ENCODE measurements at places on chromosomes 1 and 21. TPM values are rescaled to one million over a fixed set of nuclear protein-coding genes. Genes with fewer than 3 reads are reported as not detected.
A peak's percentile ranks its signal among the peaks of the same experiment; 100 is the strongest.

The NCSTN gene
- total RNA-seq = 106 TPM

DNA sequence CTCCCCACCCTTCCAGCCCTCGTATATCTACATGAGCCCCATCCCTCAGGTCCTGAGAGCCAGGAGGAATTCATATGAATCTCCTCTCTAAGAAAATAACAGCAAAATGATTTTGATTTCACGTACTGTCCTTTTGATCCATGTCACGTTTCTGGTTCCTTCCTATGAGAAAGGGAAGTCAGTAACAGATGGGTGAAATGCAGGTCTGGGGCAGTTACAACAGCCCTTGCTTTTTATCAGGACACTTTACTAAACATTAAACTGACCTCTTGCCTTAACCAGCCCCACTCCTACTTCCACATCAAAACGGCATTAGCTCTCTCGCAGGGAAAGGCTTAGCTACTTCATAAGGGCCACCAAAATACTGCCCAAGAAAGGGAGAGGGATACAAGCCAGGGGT lies 59.0 kb downstream of the SPATA46 start:
- no peak for DNase-seq
- peaks cover 5% of the 10 kb centered on the region for H3K4me1 ChIP-seq
- no peak overlapping the region for H3K4me3 ChIP-seq
- H3K27me3 ChIP-seq = no peaks in the 10 kb centered on the region
- H3K36me3 ChIP-seq = no peaks in the 10 kb centered on the region
- H3K27ac ChIP-seq = no peak overlapping the region

GRCh38 chr1:162003061-162003829 lies 20.4 kb downstream of the OLFML2B start:
- H3K27me3 ChIP-seq = peaks cover 22% of the 10 kb centered on the region
- H3K27ac ChIP-seq = no peak overlapping the region
- DNase-seq = no peak
- no peak overlapping the region for H3K4me3 ChIP-seq
- H3K4me1 ChIP-seq = peaks cover 12% of the 10 kb centered on the region

GRCh38 chr1:69913977-69914376 lies 291.4 kb downstream of the LRRC40 start:
- peak overlapping the region; percentile 31 for H3K27ac ChIP-seq
- no peaks in the 10 kb centered on the region for H3K27me3 ChIP-seq
- no peaks in the 10 kb centered on the region for H3K36me3 ChIP-seq
- H3K4me1 ChIP-seq = peaks cover 15% of the 10 kb centered on the region
- DNase-seq = no peak

The CHIA gene
- total RNA-seq = not detected

GRCh38 chr1:18077657-18078215 lies 29.9 kb upstream of the IGSF21 start:
- no peaks in the 10 kb centered on the region for H3K4me1 ChIP-seq
- H3K27ac ChIP-seq = no peak overlapping the region
- peaks cover 73% of the 10 kb centered on the region for H3K27me3 ChIP-seq
- H3K4me3 ChIP-seq = no peak overlapping the region
- H3K36me3 ChIP-seq = no peaks in the 10 kb centered on the region

The ANKRD35 gene
- total RNA-seq = 0.58 TPM

DNA sequence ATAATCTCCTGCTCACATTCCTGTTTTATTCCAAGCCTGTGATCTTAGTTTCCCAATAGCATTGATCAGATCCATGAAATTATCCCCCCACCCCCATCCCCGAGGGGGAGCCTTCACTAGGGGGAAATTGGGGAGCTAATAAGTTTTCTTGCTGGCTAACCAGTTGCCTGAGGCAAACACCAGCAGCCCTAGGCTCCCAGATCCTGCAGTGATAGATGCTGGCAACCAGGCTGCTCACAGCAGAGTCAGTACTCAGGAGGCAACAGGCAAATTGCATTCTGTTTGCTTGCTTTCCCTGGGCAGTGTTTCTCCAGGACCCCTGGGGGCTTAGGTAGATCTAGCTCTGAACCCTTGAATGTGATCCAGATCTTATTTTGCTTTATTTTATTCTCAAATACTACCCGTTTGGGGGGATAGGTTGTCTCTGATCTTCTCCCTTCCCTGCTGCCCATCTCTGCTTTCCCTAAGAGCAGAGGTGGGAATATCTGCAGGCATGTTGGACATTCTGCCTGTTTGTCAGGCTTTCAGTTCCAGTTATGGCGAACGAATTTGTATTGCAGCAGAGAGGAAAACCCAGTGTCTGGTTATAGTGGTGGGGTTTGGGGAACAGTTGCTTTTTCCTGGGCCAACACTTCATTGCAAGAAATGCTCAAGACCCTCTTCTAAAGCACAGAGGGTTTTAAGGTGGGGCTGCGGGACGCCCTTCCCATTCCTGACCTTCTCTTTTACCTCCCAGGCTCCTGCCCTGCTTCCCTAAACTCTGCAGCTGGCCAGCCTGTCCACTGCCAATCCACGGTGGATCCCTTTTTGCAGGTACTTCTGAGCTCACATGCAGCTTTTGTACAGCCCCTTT lies 289.8 kb upstream of the PLXNA2 start:
- no peak for DNase-seq
- peaks cover 9% of the 10 kb centered on the region for H3K27me3 ChIP-seq
- H3K27ac ChIP-seq = no peak overlapping the region

The SOX13 gene
- 61.7 TPM for total RNA-seq

- no peak overlapping the region for H3K27ac ChIP-seq
- H3K27me3 ChIP-seq = peaks cover 53% of the 10 kb centered on the region
- H3K4me1 ChIP-seq = peaks cover 44% of the 10 kb centered on the region
- no peaks in the 10 kb centered on the region for H3K36me3 ChIP-seq
- no peak for DNase-seq
Measured at GRCh38 chr1:228460821-228461220, 26.4 kb upstream of the RNF187 start.

GRCh38 chr1:193216920-193217319 lies 30.5 kb upstream of the B3GALT2 start:
- no peak overlapping the region for H3K4me3 ChIP-seq
- H3K27me3 ChIP-seq = no peaks in the 10 kb centered on the region
- H3K27ac ChIP-seq = no peak overlapping the region
- no peak for DNase-seq

The PTGER3 gene
- total RNA-seq = 0.29 TPM

Data from mesothelial cell of epicardium (in vitro differentiated cells).